Hematopoietic multipotent progenitor cell treated with erythropoietin and hydrocortisone succinate and interleukin-3 and kit ligand, for 8 days (in vitro differentiated cells): ENCODE measurements at places on chromosomes 12 and 14.

GRCh38 chr12:107042801-107043200 lies 50.5 kb downstream of the CRY1 start:
- DNase-seq: no peak

DNA sequence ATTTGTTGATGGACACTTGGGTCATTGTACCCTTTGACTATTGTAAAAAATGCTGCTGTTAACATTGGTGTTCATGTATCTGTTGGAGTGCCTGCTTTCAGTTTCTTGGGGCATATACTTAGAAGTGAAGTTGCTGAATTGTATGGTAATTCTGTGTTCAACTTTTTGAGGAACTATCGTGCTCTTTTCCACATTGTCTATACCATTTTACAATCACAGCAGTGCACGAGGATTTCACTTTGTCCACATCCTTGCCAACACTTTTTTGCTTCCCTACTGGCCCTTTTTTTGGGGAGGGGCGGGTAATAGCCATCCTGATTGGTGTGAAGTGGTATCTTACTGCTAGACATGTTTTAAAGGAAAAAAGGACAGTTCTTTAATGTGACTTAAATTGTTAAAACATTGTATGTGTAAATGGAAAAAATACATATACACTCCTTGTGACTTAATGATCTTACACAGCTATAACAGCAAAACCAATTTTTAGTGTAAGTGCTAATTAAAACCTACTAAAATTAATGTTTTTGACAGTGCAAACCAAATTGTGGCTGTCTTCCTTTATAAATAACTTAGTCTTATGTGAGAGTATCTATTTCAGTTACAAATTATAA lies 52.7 kb downstream of the WNK1 start:
- DNase-seq: no peak

DNA sequence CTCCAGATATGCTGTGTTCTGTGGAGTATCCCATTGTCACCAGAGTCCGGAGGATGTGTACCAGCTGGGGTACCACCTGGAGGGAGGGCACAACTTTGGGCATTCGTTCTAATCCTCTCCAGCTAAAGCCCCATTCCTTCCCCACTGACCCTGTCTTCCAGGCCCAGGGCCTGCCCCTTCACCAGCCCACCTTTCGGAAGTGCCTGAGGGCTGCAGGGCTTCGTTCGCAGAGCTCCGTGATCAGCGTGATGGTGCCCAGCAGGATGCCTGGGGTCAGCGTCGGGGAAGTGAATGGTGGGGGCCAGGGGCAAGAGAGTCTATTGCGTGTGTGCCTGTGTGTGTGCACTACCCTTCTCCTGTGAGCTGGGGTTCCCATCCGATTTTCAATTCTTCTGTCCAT lies 2.0 kb downstream of the AP1G2 start:
- no peak for DNase-seq

GRCh38 chr14:93128725-93129459 lies 13.2 kb upstream of the ITPK1 start:
- DNase-seq: no peak
